Mesothelial cell of epicardium (in vitro differentiated cells): ENCODE measurements at places on chromosomes 13 and 19. TPM values are rescaled to one million over a fixed set of nuclear protein-coding genes. Genes with fewer than 3 reads are reported as not detected.

GRCh38 chr13:59734393-59734792 lies 429.3 kb downstream of the DIAPH3 start:
- DNase-seq: no peak
- H3K36me3 ChIP-seq: peaks cover 6% of the 10 kb centered on the region
- peaks cover 15% of the 10 kb centered on the region for H3K4me1 ChIP-seq
- H3K27ac ChIP-seq: no peak overlapping the region

GRCh38 chr13:80894917-80895316 lies 554.0 kb upstream of the SPRY2 start:
- H3K27ac ChIP-seq: peak overlapping the region; percentile 12
- DNase-seq: no peak
- H3K27me3 ChIP-seq: no peaks in the 10 kb centered on the region
- H3K36me3 ChIP-seq: no peaks in the 10 kb centered on the region
- H3K4me3 ChIP-seq: no peak overlapping the region

GRCh38 chr19:49357186-49357585 lies 5.0 kb downstream of the TEAD2 start:
- H3K36me3 ChIP-seq: peaks cover 30% of the 10 kb centered on the region
- H3K27me3 ChIP-seq: no peaks in the 10 kb centered on the region

- H3K4me1 ChIP-seq: no peaks in the 10 kb centered on the region
- H3K4me3 ChIP-seq: no peak overlapping the region
- H3K27me3 ChIP-seq: no peaks in the 10 kb centered on the region
- H3K27ac ChIP-seq: no peak overlapping the region
- no peak for DNase-seq
- H3K36me3 ChIP-seq: no peaks in the 10 kb centered on the region
Measured at GRCh38 chr13:90889906-90890834, 457.3 kb upstream of the MIR17HG start.

ZNF358 gene
- 67.5 to 68.3 TPM (median 67.9 TPM) in 3 replicates for total RNA-seq

SEMA6B gene
- total RNA-seq: 6.5 to 6.9 TPM (median 6.8 TPM) in 3 replicates
